ENCODE measurements at places on chromosomes 5 and 9. TPM values are rescaled to one million over a fixed set of nuclear protein-coding genes. Genes with fewer than 3 reads are reported as not detected.

The OMD gene
- 0.13 TPM for total RNA-seq

The CENPH gene
- total RNA-seq, result 0.53 TPM

The SLIT3 gene
- 0.75 TPM for total RNA-seq

The COL27A1 gene
- 51.0 TPM for total RNA-seq

The PCDHB16 gene
- total RNA-seq, result 0.58 TPM

The IL4 gene
- total RNA-seq, result not detected

The CXCL14 gene
- total RNA-seq, result 4.8 TPM

The SPEF2 gene
- 1.7 TPM for total RNA-seq

The PCDHA1 gene
- not detected for total RNA-seq

The GPX3 gene
- 199 TPM for total RNA-seq

The ZNF367 gene
- total RNA-seq, result 1.0 TPM

The FOXD4L6 gene
- not detected for total RNA-seq

The IL13 gene
- total RNA-seq, result not detected

The LCN15 gene
- not detected for total RNA-seq

The PCDHA5 gene
- not detected for total RNA-seq

The CDKN2B-AS1 gene
- not detected for total RNA-seq

The IFNE gene
- total RNA-seq, result not detected

The CFAP157 gene
- not detected for total RNA-seq

The OTP gene
- not detected for total RNA-seq

The TNFSF15 gene
- 0.05 TPM for total RNA-seq

The ACTBL2 gene
- not detected for total RNA-seq

The TAF11L3 gene
- total RNA-seq, result not detected

The RXFP3 gene
- not detected for total RNA-seq

The SURF6 gene
- 9.7 TPM for total RNA-seq

The PRRX2 gene
- total RNA-seq, result not detected

The GADD45G gene
- 17.5 TPM for total RNA-seq

The N4BP3 gene
- total RNA-seq, result 0.13 TPM

The PTPRD gene
- total RNA-seq, result 29.4 TPM

Data from left lobe of liver (tissue), 2 donors.